ENCODE measurements at places on chromosomes 7 and 10.
A peak's percentile ranks its signal among the peaks of the same experiment; 100 is the strongest.

DNA sequence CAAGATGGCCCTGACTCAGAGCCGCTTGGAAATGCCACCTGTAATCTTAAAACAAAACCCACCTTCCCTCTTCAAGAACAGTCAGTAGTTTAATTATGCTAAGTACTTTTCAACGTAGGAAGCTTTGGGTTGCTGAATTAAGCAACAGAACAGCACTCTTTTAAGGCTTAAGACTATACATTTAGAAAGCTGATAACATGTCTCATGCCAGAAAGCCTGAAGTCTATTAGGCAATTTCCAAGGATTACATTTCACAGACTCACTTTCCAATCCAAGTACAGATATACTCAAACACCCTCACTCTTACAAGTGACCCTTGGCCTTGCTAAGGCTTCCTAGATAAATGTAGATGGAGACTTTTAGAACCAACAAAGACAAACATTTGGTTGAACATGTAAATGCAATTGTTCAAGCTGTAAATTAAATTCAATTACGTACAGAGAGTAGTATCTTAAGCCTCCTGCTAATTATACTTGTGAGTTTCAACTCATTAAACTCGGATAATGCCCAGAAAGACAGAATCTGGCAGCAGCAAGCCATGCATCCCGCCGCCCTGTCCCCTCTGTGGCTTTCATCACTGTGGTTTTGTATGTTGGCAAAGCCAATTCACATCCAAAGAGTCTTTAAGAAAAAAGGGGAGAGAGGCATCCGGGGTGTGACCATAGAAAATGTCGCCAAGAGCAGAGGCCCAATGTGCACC is 283.1 kb upstream of the NRP1 start:
- no peak for DNase-seq

- DNase-seq = no peak
Measured at GRCh38 chr10:100038561-100039071, 28.9 kb upstream of the DNMBP start.

- DNase-seq = peak; percentile 3
Measured at GRCh38 chr10:14838582-14839304, 637 bp downstream of the HSPA14 start.

- no peak for DNase-seq
Measured at GRCh38 chr7:157089100-157089610, 49.6 kb upstream of the UBE3C start.

- DNase-seq = no peak
Measured at GRCh38 chr7:151058781-151059366, 515 bp upstream of the SLC4A2 start.

- no peak for DNase-seq
Measured at GRCh38 chr10:48797830-48798229, 113.2 kb downstream of the WDFY4 start.

GRCh38 chr10:11255796-11256444 is 238.2 kb downstream of the CELF2 start:
- no peak for DNase-seq

DNA sequence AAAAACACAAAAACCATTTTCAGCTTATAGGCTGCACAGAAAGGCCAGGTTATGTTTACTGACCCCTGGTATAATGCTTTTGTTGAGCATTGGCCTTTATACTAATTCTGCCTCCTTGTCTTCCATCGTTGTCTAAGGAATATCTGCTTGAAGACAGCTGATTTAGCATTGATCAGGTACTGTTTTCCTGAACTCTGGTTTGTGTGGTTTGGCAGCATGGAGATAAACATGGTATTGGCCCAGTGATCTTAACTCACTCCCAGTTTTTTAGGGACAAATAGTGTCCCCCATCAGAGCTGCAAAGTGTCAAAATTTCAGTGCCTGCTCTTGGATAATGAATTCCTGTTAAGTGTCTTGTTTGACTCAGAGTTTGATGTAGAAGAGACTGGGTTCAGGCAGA is 100.8 kb downstream of the SND1 start:
- no peak for DNase-seq

- DNase-seq = no peak
Measured at GRCh38 chr10:70795613-70796012, 10.4 kb upstream of the TBATA start.

All from activated CD4-positive, alpha-beta T cell treated with anti-CD3 and anti-CD28 coated beads, Interleukin-2, amount 50 U/mL, for 4 hours (primary cell).